Stimulated activated naive CD8-positive, alpha-beta T cell treated with anti-CD3 and anti-CD28 coated beads, Interleukin-15, amount 100 ng/mL, for 72 hours (primary cell): ENCODE measurements at places on chromosomes 11 and 22.

- DNase-seq: no peak
Measured at GRCh38 chr11:57641011-57641807, 8.5 kb downstream of the YPEL4 start.

GRCh38 chr11:72394416-72394815, 39.9 kb downstream of the CLPB start:
- DNase-seq: no peak

GRCh38 chr11:98625526-98625925, 395.2 kb upstream of the CNTN5 start:
- no peak for DNase-seq

DNA sequence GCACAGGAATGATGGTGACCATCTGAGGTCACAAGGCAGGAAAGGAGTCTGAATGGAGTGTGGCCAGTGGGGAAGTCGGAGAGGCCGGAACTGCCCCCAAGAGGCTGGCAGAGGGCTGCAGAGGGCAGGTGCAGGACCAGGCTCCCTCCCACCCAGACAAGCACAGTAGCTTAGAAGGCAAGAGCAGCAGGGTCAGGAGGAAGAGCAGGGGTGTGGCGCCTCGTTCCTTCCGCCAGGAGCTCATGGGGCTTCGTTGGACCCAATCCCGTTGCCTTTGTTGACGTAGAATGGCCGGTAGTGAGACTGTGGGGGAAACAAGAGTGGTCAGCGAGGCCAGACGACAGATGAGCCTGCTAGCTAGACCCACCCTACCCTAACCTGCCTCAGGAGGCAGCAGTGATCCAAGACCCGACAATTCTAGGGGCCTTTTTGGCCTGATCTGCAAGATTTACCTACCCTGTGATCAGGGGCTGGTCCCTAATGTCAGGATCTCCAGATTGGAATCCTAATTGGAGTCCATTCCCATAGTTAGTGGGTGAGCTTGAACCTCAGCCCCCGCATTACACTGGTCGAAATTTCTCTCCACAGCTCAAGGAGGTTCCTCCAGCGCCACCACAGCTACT, 25.6 kb downstream of the TRIM29 start:
- no peak for DNase-seq

DNA sequence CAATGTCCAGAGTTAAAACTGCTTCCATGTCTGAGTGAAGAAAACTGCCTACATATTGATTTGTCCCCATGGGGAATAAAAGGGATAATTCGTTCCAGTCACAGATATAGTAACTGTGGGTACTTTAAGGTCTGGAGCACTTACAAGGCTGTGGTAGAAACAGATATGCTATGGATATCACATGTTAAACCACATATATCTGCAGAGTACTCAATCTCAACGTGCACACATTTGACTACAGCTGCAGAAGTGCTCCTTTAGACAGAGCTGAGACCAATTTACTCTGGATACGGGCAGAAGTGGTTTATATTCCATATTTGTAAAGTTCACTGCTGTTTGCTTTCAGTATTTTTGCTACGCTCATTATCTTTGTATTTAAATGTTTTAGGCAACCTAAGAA, 9.7 kb upstream of the MS4A2 start:
- DNase-seq: no peak

- DNase-seq: peak; percentile 95
Measured at GRCh38 chr11:65382033-65382803, at the start of gene SLC25A45. Gene SLC25A45 (minus strand): TSS chr11:65382646. CDS start chr11:65381951, 695 bp downstream.

DNA sequence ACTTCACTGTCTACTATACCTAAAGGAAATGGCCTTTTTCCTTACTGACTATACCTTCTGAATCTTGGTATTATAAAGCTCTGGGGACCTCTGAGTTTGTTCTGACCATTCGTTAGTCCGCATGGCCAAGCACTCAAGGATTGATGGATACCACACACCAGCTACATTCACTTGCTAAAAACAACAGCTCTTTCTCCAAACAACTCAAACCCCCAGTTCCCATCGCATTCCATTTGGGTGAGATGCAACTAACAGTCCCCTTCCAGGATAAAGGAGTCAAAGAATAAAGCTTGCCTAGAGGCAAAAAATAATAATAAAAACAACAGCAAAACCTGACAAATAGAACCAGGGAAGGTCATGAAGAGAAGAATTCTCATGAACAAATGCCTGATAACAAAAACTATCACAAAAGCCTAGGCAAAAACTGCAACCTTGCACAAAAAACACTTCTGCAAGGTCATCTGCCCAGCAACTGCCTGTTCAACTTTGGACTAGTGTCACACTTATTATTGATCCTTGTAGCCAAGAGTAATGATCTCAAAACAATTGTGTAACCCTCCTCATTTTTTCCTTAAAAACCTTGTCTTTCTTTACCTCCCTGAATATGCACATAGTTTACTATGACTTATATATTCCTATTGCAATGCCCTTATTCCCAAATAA, 139.0 kb upstream of the GUCY1A2 start:
- no peak for DNase-seq

- no peak for DNase-seq
Measured at GRCh38 chr11:9936754-9937153, 272.9 kb downstream of the SWAP70 start.
